ENCODE measurements at places on chromosomes 11 and 22. TPM values are rescaled to one million over a fixed set of nuclear protein-coding genes. Genes with fewer than 3 reads are reported as not detected.
A peak's percentile ranks its signal among the peaks of the same experiment; 100 is the strongest.

DNA sequence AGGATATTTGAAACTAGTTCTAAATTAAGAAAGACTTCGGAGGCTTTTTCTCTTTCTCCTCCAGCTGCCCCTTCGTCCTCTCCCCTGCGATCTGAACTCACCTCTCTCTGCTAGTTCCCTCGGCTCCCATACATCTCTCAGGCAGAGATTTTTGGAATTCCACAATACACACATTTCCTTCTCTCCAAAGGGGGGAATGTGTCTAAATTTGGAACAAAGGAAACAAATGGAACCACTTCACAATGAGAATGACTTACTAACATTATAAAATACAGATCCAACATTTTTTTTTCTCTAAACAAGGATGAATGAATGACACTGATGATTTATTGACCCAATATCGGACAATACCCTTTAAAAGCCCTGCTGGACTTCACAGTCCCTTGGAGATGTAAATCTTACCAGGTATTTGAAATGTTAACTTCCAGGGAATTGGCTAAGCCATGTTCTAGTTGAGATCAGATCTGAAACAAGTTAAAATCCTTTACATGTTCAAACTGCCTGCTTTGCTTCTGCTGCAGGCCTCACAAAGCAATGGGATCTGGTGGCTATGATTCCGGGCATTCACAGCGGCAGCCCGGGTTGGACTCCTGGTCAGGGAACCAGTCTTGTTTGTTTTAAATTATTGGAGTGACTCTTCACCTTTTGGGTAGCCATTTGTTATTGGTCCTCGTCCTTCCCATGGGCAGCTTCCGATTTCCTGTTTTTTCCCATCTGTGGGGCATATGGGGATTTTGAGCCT is 20.5 kb upstream of the GSTP1 start:
- DNase-seq, result no peak

- DNase-seq, result peak; percentile 65
Measured at GRCh38 chr11:2077061-2077802, 62.0 kb downstream of the IGF2 start.

- no peak for DNase-seq
Measured at GRCh38 chr11:65260302-65260701, 1.5 kb upstream of the POLA2 start.

GRCh38 chr11:2218031-2218633 is 46.5 kb upstream of the TH start:
- DNase-seq, result no peak

- DNase-seq, result no peak
Measured at GRCh38 chr11:119019996-119020395, 1.4 kb downstream of the TRAPPC4 start.

GRCh38 chr11:71342951-71343827 is 90.8 kb upstream of the SHANK2 start:
- peak; percentile 15 for DNase-seq

DNA sequence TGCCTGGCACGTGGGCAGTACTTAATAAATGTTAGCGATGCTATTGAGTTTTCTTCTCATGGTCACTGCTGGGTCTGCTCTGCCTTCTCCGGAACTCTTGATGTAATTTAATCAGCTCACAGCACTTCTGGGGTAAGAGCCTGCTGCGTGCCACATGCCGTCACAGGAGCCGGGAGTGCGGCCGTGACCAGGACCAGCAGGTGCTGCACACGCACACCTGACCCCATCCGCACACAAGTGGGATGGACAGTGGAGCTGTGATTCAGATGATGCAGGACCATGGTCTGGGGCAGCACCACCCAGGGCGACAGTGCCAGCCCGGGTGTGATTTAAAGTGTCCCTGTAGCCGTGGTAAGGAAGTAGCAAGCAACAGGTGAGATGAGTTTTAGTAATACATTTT is 61.2 kb downstream of the TBC1D22A start:
- no peak for DNase-seq

DNA sequence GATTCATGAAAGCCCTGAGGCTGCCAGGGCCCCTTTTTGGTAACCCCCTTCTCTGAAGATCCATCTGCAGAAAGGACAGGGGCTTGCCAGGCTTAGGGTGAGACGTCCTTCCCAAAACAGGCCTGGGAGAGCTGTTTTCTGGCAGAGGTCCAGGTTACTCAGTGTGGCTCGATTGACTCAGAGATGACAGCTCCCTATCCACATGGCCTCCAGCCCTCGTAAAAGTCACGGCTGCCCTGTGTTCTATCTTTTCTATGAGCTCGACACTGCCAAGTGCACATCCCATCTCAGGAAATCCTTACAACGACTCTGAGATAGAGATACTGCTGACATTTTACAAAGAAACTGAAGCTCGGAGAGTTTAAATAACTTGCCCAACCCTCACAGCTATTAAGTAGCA is 20.4 kb downstream of the ADAMTS8 start:
- DNase-seq, result peak; percentile 91

GRCh38 chr11:11916981-11917399 is 75.2 kb downstream of the USP47 start:
- DNase-seq, result peak; percentile 81

- DNase-seq, result peak; percentile 65
Measured at GRCh38 chr22:45090497-45090910, 73.2 kb upstream of the NUP50 start.

- no peak for DNase-seq
Measured at GRCh38 chr22:22156348-22156715, 88.3 kb upstream of the VPREB1 start.

DNA sequence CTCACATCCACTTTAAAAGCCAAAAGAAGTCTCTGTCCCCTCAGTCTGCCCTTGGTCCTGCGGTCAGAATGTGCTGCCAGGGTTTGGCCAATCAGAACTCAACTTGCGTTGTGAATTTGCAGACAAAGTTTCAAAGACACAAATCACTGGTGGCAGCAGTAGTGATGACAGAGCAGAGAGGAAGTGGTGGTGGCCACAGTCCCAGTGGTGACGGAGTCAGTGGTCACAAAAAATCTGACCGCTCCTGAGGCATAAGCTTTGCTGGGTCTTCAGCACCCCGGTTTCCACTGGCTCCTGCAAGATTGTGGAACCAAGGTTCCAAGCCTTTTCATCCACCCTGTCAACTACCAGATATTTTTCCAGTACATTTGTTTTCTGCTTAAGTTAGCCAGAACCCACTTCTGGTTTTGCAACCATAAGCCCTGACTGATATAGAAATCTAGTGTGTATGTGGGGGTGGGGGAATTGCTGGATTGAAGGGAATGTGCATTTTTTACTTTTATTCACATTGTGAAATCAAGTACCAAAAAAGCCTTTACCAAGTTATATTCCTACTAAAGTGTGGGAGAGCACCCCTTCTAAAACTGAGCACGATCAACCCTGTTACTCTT is 112.3 kb downstream of the TMPRSS5 start:
- no peak for DNase-seq

- DNase-seq, result no peak
Measured at GRCh38 chr11:15204711-15205110, 90.0 kb downstream of the INSC start.

- DNase-seq, result no peak
Measured at GRCh38 chr11:19817265-19817851, 104.7 kb downstream of the NAV2 start.

- DNase-seq, result no peak
Measured at GRCh38 chr11:88104408-88104807, 70.8 kb downstream of the RAB38 start.

The XKR3 gene
- not detected for total RNA-seq

The ATP6V1E1 gene
- 151 TPM for total RNA-seq

The UPB1 gene
- under 0.01 TPM for total RNA-seq

The KREMEN1 gene
- 2.5 TPM for total RNA-seq

The SEZ6L gene
- total RNA-seq, result not detected

The POTEH gene
- total RNA-seq, result not detected

The OR4D11 gene
- total RNA-seq, result not detected

The SSTR3 gene
- under 0.01 TPM for total RNA-seq
